ENCODE measurements at places on chromosomes 6 and 20.

DNA sequence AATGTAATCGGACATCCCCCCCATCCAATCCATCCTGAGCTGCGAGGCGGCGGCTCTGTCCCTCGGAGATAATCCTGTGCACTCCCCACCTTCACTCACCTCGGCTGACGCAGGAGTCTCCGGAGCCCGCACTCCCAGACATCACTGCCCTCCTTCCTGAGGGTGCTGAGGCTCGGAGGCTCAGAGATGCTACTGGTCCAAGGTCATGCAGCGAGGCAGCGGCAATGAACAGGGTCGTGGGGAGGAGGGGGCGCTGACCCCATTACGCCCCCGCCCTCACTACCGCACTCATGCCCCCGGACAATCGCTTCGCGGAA lies 485 bp downstream of the ADISSP start:
- DNase-seq: no peak

GRCh38 chr6:33714385-33715040 lies 3.0 kb upstream of the UQCC2 start:
- DNase-seq: no peak

DNA sequence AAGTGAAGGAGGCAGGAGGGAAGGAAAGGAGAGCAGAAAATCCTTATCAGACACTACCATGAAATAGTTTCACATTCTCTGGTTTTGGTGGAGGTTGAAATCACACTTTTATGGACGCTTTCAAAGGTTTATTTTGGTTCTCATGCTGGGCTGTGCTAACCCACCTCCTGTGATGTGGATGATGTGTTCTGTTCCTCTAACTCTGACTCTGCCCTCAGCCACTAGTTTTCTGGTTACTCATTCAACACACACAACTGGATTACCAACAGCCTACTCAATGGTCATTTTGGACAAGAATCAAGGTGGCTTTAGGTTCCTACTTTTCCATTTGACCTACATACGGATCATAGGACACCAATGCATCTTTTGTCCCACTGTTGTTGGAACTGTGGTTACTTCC lies 522.1 kb upstream of the BTBD3 start:
- no peak for DNase-seq

- no peak for DNase-seq
Observed at GRCh38 chr6:291204-291696, 1.0 kb upstream of the DUSP22 start.

DNA sequence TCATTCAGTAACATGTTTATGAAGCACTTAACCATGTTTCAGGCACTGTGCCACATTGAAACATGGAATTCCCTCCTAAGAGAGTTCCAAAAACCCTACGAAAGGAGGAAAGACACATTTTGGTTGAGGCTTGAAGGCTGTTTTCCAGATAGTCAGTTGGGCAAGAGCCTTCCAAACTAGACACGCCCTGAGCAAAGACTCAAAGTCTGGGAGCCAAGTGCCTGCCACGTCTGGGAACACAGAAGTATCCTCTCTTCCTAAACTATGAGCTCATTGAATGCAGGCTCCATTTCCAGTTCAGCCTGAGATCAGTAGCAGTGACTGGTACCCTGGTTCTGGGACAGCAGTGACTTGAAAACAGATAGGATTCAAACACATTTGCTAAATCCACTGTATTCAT lies 74.5 kb upstream of the FAM8A1 start:
- no peak for DNase-seq

DNA sequence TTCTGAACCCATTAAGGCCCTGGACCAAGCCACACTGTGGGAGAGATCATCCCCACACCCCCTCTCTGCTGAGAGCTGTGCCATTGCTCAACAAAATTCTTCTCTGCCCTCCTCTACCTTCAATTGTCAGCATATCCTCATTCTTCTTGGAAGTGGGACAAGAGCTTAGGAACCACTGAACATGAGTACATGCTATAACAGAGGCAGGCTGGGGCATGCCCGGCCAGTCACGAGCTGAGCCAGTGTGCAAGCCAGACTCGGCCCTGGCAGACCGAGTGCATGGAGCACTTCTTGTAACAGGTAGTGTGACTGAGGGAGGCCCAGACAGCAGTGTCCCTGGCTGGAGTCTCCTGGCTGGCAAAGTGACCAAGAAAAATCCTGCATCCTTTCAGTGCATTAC lies 149.2 kb downstream of the MOXD1 start:
- no peak for DNase-seq

- no peak for DNase-seq
Observed at GRCh38 chr6:111423960-111424846, 58.8 kb downstream of the REV3L start.

DNA sequence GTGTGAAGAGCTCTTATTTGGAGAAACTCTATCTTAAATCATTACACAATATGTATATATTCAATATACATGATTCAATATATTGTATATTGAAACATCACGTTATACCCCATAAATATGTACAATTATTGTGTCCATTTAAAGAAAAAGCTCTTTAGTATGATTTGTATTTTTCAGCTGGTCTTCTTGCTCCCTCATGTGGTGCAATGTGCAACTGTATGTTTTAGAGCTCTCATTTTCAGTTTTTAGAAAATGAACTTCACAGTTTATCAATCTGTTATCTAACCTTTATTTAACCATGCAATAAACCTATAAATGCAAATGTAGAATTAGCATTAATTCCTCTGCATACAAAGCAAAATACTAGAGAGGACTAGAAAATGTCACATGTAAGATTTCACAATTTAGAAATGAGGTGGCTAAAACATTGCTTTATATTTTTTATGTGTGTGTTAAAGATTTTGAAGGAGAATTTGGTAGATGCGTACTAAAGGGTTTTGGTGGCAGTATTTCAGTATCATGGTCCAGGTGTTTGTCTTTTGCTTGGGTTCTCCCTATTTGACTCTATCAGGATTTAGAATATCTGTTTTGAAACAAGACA lies 167.1 kb downstream of the PHF3 start:
- no peak for DNase-seq

DNA sequence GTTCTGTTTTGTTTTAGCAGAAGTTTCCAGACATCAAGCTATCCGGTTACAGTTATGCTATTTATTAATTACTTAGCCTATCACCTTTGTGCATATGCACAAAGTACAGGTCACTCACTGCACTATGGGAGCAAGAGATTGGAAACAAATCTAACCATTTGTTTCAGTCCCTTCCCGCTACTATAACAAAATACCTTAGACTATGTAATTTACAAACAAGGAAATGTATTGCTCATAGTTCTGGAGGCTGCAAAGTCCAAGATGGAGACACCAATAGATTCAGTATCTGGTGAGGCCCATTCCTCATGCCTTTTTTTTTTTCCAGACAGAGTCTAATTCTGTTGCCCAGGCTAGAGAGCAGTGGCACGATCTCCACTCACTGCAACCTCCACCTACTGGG lies 35.1 kb downstream of the ATP9A start:
- DNase-seq: no peak

- no peak for DNase-seq
Observed at GRCh38 chr6:160791459-160791858, 89.4 kb downstream of the PLG start.

- no peak for DNase-seq
Observed at GRCh38 chr20:3612795-3613572, 50.2 kb downstream of the GFRA4 start.

GRCh38 chr6:5442916-5443315 lies 181.6 kb downstream of the FARS2 start:
- DNase-seq: no peak

DNA sequence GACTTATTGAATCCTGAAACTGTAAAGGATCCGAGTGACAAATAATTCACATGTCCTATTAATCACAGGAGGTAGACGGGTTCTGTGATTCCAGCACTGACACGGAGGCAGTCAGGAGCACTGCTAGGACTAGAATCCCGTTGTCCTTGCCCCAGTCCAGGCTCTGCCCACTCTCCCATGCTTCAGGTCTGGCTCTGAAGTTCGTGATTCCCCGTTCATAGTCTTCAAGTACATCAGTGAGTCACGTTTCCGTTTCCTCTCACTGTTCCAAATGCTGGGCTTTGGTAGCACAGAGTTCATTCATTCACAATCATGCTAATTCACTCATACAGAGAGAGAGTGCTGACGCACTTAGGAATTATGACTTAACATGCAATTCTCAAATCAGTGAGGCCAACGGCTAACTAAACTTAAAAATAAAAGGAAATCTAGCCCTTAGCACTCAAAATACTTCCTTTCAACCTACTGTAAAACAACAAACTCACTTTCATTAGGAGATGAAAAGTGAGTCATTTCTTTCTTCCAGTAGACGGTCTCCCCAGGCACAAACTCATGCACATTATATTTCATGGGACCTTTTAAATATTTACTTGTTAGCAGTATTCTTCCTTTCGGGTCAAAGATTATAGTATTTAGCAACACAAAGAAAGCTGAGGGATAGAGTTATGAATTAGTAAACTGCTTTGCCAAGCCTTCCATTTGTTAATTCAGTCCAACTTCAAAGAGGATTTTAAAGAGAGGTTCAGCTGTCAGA lies 94.0 kb upstream of the NHSL1 start:
- peak; percentile 34 for DNase-seq

- DNase-seq: no peak
Observed at GRCh38 chr6:160263196-160263939, 4.7 kb upstream of the SLC22A2 start.

DNA sequence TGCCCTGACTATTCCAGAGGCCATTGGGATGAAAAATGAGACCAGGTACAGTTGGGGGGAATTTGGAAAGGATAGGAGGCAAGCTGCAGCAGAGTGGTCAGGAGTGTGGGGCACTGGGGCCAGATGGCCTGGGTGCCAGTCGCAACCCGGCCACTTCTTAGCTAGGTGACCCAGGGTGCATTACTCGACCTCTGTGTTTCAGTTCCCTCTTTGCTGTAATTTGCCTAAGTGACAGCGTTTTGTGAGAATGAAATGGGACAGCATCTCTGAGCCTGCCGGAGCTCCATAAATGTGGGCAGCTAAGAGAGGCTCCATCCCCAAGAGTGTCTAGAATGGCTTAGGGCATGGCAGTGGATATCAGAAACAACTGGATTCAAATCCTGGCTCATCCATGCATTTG lies 13.9 kb downstream of the LRFN2 start:
- no peak for DNase-seq
